IMR-90 (cell line): ENCODE measurements at places on chromosomes 1 and 21.

GRCh38 chr1:232183266-232183800 lies 446.6 kb downstream of the SIPA1L2 start:
- DNase-seq: no peak

DNA sequence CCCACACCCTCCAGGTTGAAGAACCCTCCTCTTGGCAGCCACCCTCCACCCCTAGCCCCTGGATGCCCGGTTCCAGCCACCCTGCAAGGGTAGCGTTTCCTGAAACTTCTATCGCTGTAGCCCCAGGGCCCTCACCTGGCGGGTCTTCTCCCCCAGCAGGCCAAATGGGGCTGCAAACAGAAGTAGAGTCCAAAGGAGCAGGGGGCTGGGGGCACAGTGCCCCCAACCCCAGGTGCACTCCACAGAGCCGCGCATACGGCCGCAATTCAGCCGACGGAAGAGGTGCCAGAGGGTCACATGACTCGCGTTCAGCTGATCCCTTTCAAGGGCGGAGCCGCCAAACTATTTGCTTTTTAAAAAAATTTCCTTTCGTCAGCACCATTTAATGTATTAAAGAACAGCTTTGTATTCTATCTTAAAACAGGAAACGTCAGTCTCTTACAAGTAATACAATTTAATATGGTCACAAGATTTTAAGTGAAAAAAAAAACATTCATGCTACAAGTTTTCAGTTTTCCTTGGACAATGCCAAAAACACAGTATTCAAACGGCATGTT lies at the start of gene GLMP:
Gene GLMP, minus strand, starts transcription at position 289 of the 557 bp plus-strand sequence. Its CDS starts 34 bp downstream, at position 255.
- peak; percentile 64 for DNase-seq

DNA sequence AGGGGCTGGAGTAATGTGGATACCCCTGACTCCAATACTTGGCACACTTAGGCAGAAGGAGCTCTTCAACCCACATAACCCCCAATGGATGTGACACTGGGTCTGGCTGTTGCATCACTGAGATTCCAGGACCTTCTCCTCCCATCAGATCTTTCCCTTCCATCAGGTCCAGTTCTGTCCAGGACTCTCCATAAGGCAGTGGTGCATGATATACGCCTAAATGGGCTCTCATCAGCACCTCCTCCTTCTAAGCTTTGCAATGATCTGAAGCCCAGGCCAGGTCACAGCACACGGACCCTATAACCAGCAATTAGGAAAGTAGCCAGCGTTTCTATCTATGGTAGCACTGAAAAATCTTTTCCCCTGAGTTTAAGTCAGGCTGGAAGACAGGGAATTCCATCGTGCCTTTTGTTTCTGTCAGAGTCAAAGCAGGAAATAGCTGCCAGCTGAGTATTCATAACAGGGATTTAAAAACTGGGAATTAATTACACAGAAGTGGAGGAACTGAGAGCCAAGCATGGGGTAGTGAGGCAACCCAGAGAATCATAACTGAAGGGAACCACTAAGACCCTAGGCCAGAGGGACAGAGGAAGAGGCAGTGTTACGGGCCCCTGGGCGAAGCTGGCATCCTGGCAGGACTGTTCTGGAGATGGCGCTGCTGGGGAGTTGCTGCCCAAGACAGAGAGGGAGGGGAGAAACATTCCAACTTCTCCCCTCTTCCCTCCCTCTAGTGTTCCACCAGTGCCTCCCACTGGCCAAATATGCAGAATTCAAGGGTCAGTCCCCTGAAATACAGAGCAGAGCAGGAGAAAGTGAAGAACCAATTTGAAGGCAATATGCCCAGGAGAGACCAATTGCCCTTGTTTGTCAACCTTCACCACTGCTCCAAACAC lies 37.5 kb upstream of the HOOK1 start:
- peak; percentile 56 for DNase-seq

DNA sequence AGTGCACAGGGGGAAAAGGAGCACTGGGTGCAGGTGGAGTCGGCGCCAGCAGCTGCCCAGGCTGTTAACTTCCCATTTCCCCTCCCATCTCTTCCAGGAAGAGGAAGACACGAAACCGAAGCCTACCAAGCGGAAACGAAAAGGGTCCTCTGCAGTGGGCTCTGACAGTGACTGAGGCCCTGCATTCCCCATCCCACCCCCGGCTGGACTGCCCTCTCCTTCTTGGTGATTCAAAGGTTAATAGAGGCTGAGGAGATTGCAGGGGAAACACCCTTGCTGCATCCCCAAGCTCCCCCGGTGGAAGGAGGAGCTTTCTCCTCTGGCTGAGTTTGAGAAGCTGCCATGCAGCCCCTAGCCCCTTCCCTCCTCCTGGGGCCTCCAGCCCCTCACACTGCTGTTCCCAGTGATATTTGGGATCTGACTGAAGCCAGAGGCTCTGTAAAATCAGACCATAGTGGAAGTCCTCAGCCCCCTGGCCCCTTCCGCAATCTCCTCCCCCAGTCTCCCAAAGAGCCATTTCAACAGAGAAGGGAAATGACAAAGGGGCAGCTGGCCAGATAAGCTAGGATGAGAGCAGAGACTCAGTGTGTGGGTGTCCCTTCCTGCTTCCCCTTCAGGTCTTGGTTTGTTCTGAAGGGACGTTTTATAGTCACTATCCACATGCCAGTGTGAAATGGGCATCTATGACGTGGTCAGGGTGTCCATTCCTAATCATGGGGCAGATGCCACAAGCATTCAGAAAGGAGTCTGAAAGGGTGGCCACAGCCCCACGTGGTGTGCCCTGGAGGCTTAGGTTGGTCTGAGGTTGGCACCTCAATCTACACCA lies 1.9 kb upstream of the SLC27A3 start:
- no peak for DNase-seq

DNA sequence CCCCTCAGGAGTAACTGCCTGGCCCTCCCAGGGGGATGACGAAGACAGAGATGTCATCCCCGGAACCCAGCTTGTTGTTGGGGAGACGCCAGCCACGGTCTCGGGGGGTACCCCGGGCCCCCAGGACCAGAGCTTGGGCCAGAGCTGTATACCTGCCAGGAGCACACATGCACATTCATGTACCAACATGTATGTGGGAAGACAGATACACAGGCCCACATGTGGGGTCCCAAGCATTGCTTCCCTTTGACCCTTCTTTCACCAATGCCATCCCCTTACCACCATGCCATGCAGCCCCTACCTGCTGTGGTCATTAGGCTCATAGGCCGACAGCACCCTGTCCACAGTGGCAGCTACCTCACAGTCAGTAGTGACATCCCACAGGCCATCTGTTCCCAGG lies 3.2 kb upstream of the RHOC start:
- DNase-seq: no peak

- no peak for DNase-seq
Measured at GRCh38 chr1:175656416-175656815, 87.0 kb downstream of the TNR start.
